Activated naive CD8-positive, alpha-beta T cell treated with anti-CD3 and anti-CD28 coated beads, Interleukin-2, amount 10 ng/mL, durations not matched to agents 7 days and 5 days (primary cell): ENCODE measurements at places on chromosomes 6 and 20. TPM values are rescaled to one million over a fixed set of nuclear protein-coding genes. Genes with fewer than 3 reads are reported as not detected.

GRCh38 chr6:16316741-16317251 lies 78.4 kb downstream of the GMPR start:
- H3K27me3 ChIP-seq = no peaks in the 10 kb centered on the region
- H3K4me1 ChIP-seq = peaks cover 32% of the 10 kb centered on the region
- H3K36me3 ChIP-seq = no peaks in the 10 kb centered on the region
- H3K27ac ChIP-seq = no peak overlapping the region
- no peak for DNase-seq
- H3K4me3 ChIP-seq = no peak overlapping the region

GRCh38 chr6:157517601-157518359 lies 136.8 kb downstream of the ZDHHC14 start:
- no peaks in the 10 kb centered on the region for H3K27me3 ChIP-seq
- H3K4me3 ChIP-seq = no peak overlapping the region
- H3K27ac ChIP-seq = no peak overlapping the region
- H3K36me3 ChIP-seq = peaks cover 2% of the 10 kb centered on the region

GRCh38 chr6:157614026-157614568 lies 208.9 kb upstream of the SNX9 start:
- H3K4me3 ChIP-seq = no peak overlapping the region
- H3K4me1 ChIP-seq = peaks cover 6% of the 10 kb centered on the region
- no peak overlapping the region for H3K27ac ChIP-seq
- H3K27me3 ChIP-seq = no peaks in the 10 kb centered on the region

GRCh38 chr6:136769759-136770158 lies 22.5 kb downstream of the MAP3K5 start:
- peaks cover 35% of the 10 kb centered on the region for H3K4me1 ChIP-seq
- H3K27me3 ChIP-seq = no peaks in the 10 kb centered on the region
- no peak overlapping the region for H3K27ac ChIP-seq
- peaks cover 23% of the 10 kb centered on the region for H3K36me3 ChIP-seq
- DNase-seq = no peak

SUMO4 gene
- total RNA-seq = 9.5 TPM

TCP11 gene
- total RNA-seq = not detected

PNLDC1 gene
- 0.42 TPM for total RNA-seq

AVP gene
- total RNA-seq = not detected

NOTCH4 gene
- 0.67 TPM for total RNA-seq

TENT5A gene
- total RNA-seq = 3.1 TPM

RCAN2 gene
- 0.53 TPM for total RNA-seq
